ENCODE measurements at places on chromosomes 7 and 10.

- no peak for DNase-seq
Observed at GRCh38 chr10:131177431-131178327, 133.8 kb downstream of the TCERG1L start.

- no peak for DNase-seq
Observed at GRCh38 chr7:47497367-47498096, 84.4 kb downstream of the TNS3 start.

- no peak for DNase-seq
Observed at GRCh38 chr10:130817046-130817624, 494.4 kb downstream of the TCERG1L start.

DNA sequence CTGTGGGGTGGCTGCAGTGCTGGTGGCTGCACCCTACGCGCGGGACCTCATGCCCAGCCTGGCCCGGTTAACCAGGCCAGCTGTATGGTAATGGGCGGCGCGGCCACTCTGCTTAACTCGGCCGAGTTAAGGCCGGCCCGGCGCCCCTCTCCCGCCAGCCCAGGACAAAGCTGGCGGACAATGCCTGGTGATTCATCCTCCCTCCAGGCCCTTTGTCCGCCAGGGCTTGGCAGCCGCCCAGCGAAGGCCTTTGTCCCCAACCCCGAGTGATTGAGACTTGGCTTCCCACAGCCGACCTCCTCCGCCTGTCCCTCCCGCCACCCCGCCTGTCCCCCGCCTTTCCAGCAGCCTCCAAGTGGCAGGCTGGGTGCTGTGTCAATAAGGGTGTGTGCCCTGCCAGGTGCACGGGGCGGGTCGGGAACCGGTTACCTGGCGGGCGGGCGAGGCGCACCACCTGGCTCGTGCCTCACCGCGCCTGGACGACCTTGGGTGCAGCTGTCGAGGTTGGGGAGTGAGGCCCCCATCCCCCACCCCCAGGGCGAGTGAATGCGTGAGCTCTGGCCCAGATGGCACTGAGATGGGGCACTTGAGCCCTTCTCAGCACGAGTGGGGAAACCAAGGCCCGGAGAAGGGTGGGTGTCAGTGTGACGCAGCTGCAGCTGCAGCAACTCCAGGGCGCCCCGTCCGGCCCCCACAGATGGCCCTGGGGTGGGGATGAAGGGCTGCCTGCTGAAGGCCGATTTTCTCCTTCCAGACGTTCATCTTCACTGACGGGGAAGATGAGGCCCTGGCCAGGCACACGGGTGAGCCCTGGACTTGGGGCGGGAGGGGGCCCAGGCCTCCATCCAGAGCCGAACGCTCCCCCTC lies 4.6 kb downstream of the LFNG start:
- DNase-seq, result no peak

All from T-helper 2 cell treated with Interferon-gamma antibody and Interleukin-4, amounts not matched to agents 5 μg/mL and 100 μg/mL, for 36 hours (primary cell).